ENCODE measurements at places on chromosomes 2 and 18.

DNA sequence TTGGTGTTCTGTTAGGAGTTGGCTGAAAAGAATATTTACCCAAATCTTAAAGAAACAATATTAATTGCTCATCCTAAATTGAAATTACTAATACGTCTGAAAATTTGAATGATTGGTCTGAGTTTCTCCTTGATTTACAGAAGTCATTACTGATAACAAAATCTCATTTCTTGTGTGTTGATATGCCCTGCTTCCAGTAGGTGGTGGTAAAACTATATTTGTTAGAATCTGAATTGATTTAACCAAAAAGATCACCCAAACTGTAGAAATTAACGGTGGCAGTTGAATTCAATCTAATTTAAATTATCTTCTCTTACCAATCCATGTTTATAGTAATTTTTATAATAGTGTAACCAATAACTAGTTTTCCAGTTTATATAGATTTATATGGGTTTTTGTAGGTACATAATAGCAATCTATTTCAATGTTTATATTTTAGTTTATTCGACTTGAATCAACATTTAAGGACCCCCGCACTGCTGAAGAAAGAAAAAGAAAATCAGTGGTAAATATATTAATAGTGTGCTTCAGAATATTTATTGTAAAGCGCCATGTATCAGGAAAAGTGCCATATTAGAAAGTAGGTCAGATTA lies 38.3 kb downstream of the PAPOLG start:
- DNase-seq, result no peak

DNA sequence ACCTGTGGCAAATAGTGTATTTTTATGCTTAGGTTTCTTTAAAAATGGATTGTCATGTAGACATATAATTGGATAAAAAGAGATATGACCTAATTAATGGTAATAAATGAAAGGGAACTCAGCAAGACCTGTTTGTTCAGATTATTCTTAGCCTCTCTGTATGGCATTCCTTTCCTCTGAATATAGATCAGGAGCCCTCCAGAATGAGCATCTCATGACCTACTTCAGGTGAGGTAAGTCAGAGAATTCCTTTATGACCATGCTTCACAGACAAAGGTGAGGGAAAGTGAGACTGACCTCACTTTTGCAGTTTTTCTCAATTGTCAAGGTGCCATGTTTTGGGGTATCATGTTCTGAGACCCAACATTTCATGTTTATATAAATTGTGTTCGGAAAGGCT lies 1744.3 kb upstream of the PIK3C3 start:
- no peak for DNase-seq

DNA sequence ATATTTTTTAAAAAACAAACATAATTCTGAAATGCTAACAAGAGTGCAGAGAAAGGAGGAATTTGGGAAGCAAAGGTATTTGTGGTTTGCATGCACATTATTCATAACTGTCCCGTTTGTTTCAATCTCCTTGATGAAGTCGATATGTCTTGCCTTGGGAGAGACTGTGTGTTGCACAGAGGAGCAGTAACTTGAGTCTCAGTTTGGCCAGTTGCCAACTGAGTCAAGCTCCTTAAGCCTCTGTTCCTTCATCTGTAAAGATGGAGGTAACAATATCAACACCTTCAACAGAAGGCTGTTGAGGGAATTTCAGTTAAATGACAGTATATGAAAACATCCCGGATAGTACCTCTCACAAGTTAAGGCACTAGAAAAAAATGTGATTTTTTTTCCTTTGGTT lies 226.2 kb downstream of the ASXL3 start:
- DNase-seq, result no peak

DNA sequence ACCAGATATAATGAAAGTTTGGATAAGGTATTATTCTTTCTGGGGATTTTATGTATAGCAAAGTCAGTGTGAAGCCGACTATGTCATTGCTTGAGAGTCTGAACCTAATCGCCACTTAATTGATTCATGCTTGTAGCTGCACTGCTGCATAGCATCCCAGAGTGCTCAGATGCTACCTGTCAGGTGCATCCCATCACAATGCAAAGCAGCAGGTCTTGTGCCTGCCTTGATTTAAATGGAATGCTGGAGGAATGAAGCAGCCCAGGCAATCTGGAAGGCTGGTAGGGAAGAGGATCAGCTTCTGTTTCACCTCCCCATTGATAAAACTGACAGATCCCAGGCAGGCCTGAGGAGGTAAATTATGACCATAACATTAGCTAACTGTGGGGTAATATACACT lies 40.4 kb upstream of the ATIC start:
- no peak for DNase-seq

GRCh38 chr2:241813644-241814392 lies 4.8 kb downstream of the NEU4 start:
- DNase-seq, result no peak

DNA sequence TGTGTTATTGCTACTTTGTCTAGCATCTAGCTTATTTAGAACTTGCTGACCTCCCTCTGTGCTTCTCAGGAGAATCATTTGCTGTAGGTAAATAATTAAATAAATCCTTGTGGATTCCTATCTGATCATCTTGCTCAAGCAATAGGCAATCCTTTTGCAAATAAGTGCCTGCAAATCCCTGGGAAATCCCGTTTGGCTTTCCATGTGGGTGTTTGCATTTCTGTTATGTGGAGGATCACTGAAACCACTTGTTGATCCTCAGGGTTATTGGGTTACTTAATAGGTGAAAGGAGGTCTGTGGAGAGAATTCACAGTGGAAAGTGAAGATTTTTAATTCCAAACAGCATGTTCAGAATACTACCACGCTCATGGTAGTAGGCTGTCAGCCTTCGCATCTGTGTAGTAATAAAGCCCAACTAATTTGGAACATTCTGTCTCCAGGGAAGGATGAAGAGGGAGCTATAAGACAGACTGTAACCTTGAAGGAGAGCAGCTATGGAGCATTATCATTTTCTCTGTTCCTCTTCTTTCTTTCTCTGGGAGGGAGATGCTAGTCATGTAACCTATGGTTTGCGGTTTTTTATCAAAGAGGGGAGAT lies 72.5 kb downstream of the GULP1 start:
- DNase-seq, result no peak
